ENCODE measurements at places on chromosomes 6 and 20.
A peak's percentile ranks its signal among the peaks of the same experiment; 100 is the strongest.

DNA sequence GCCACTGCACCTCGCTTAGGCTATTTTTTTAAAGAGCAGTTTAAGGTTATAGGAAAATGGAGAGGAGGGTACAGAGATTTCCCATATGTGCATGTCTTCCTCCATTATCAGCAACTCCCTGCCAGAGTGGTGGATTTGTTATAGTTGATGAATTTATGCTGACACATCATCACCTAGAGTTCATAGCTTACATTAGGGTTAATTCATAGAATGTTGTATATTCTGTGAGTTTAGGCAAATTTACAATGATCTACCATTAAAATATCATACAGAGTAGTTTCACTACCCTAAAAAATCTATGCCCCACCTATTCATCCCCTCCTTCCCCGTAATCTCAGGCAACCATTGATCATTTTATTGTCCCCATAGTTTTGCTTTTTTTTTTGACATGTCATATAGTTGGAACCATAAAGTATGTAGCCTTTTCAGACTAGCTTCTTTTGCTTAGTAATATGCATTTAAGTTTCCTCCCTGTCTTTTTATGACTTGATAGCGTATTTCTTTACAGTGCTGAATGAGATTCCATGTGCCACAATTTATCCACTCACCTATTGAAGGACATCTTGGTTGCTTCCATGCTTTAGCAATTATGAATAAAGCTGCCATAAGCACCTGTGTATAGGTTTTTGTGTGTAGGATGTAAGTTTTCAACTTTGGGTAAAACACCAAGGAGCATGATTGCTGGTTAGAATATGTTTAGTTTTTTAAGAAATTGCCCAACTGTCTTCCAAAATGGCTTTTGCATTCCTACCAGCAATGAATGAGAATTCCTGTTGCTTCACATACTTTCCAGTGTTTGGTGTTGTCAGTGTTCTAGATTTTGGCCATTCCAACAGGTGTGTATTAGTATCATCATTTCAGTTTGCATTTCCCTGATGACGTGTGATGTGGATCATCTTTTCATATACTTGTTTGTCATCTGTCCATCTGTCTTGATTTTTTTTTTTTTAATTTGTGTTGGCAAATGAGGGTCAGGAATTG lies 60.2 kb downstream of the NCOA3 start:
- no peaks in the 10 kb centered on the region for H3K36me3 ChIP-seq
- H3K27me3 ChIP-seq, result no peaks in the 10 kb centered on the region
- no peak for DNase-seq
- peak overlapping the region; percentile 6 for H3K27ac ChIP-seq
- peaks cover 35% of the 10 kb centered on the region for H3K4me1 ChIP-seq

DNA sequence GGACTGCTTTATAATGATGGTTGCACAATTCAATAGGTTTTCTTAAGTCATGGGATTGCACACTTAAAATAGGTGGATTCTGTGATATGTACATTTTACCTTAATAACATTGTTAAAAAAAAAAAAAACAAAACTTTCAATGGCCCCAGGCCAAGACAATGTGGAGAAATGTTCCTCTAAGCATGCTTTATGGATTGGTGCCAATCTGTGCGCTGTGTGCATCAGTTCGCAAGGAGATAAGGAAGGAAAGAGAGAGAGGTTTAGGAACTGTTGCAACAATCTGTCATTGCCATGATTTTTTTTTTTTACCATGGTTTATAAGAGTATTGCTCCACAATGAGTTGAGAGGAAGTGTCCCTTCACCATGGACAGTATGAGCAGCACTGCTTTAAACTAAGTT lies 399.6 kb downstream of the PTPRT start:
- no peak for DNase-seq
- H3K4me1 ChIP-seq, result no peaks in the 10 kb centered on the region
- H3K27ac ChIP-seq, result no peak overlapping the region
- H3K4me3 ChIP-seq, result no peak overlapping the region
- no peaks in the 10 kb centered on the region for H3K27me3 ChIP-seq

GRCh38 chr6:160393891-160394653 lies 45.9 kb downstream of the SLC22A3 start:
- peaks cover 4% of the 10 kb centered on the region for H3K27me3 ChIP-seq
- H3K36me3 ChIP-seq, result no peaks in the 10 kb centered on the region
- no peak overlapping the region for H3K27ac ChIP-seq
- peaks cover 2% of the 10 kb centered on the region for H3K4me1 ChIP-seq
- H3K4me3 ChIP-seq, result no peak overlapping the region

DNA sequence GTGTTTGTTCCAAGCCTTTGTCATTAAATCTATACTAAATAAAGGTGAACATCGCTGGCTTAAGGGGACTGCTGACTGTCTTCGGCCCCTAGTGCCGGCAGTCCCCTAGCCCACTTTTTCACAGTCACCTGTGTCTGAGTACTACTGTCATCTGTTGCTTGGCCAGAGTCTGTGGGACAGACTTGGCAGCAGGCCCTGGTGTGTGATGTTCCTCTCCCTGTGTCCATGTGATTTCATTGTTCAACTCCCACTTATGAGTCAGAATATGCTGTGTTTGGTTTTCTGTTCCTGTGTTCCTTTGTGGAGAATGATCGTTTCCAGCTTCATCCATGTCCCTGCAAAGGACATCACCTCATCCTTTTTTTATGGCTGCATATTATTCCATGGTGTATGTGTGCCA lies 133.4 kb downstream of the HAO1 start:
- H3K27ac ChIP-seq, result no peak overlapping the region
- no peaks in the 10 kb centered on the region for H3K27me3 ChIP-seq
- H3K36me3 ChIP-seq, result no peaks in the 10 kb centered on the region

DNA sequence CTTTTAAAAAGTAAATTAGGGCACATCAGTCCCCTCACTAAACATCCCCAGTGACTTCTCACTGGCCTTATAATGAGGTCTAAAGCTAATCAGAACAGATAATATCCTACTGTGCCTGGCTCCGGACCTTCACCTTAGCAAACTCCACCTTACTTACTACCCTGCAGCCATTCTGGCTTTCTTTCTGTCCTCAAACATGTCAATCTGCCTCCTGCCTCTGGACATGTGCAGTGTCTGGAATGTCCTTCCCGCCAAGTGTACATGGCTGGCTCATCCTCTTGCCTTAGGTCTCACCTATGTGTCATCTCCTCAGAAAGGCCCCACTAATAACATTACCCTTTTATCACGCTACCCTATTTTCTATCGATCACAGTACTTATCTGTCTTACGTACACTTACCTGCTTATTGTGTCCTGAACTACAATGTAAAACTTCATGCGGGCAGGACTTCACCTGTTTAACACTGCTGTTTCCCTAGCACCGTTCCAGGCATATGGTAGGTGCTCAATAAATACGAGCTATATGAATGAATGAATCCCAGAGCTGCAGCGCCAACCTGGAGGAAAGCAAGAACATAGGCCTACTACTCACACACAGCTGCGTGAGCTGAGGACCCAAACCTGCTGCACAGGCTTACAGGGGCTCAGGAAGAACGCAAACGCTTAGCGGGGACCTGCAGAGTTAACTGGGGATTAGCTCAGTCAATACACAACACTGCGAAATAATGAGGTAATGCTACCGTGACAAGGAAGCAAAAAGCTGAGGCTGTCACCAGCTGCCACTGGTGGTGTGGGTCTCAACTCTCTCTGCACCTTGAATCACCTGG lies 991 bp downstream of the UQCC2 start:
- peak overlapping the region; percentile 85 for H3K4me3 ChIP-seq
- peaks cover 22% of the 10 kb centered on the region for H3K4me1 ChIP-seq
- H3K27ac ChIP-seq, result peak overlapping the region; percentile 86
- no peaks in the 10 kb centered on the region for H3K27me3 ChIP-seq
- H3K36me3 ChIP-seq, result peaks cover 10% of the 10 kb centered on the region

GRCh38 chr6:43396408-43397149 lies 27.1 kb upstream of the ZNF318 start:
- DNase-seq, result no peak
- no peak overlapping the region for H3K4me3 ChIP-seq
- no peaks in the 10 kb centered on the region for H3K27me3 ChIP-seq
- peaks cover 3% of the 10 kb centered on the region for H3K4me1 ChIP-seq
- H3K36me3 ChIP-seq, result no peaks in the 10 kb centered on the region
- no peak overlapping the region for H3K27ac ChIP-seq

- no peaks in the 10 kb centered on the region for H3K36me3 ChIP-seq
- no peaks in the 10 kb centered on the region for H3K4me1 ChIP-seq
- DNase-seq, result no peak
- no peak overlapping the region for H3K4me3 ChIP-seq
Observed at GRCh38 chr6:134005800-134006199, 46.6 kb downstream of the SLC2A12 start.

GRCh38 chr20:23242556-23243180 lies 107.9 kb upstream of the NXT1 start:
- no peak overlapping the region for H3K4me3 ChIP-seq
- H3K4me1 ChIP-seq, result no peaks in the 10 kb centered on the region
- no peaks in the 10 kb centered on the region for H3K27me3 ChIP-seq
- DNase-seq, result no peak

GRCh38 chr20:4018023-4018748 lies 2.8 kb upstream of the RNF24 start:
- no peak overlapping the region for H3K27ac ChIP-seq
- H3K4me1 ChIP-seq, result peaks cover 11% of the 10 kb centered on the region
- DNase-seq, result no peak

DNA sequence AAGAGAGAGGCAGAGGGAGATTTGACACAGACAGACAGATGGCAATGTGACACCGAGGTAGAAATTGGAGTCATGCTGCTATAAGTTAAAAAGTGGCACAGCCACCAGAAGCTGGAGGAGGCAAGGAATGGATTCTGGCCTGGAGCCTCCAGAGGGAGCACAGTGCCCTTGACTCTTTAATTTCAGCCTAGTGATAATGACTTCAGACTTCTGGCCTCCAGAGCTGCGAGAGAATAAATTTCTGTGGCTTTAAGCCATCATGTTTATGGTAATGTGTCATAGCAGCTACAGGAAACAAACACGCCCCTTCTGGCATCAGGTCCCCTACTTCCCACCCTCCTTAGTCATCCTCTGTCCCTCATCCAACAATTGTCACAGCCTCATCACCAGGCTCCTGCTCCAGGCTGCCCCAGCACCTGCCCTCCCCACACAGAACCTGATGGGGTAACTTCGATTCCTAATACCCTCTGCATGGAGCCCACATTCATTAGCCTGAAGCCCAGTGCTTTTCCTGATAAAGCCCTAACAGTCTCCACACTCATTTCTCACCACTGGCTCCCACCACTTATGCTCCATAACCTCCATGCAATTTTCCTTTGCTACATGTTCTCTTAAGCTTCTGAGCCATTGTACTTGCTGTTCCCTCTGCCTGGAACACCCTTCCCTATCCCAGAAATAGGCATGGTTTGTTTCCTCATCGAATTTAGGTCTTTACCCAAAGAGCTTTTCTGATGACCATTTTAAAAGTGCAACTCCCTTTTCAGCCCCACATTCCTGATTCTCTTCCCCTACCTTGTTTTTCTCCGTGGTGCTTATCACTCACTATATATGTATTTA lies 69.7 kb upstream of the TOX2 start:
- peaks cover 11% of the 10 kb centered on the region for H3K4me1 ChIP-seq
- H3K27me3 ChIP-seq, result no peaks in the 10 kb centered on the region
- H3K36me3 ChIP-seq, result no peaks in the 10 kb centered on the region
- no peak overlapping the region for H3K4me3 ChIP-seq
- no peak for DNase-seq

- H3K4me3 ChIP-seq, result no peak overlapping the region
- H3K4me1 ChIP-seq, result no peaks in the 10 kb centered on the region
- no peak for DNase-seq
- no peaks in the 10 kb centered on the region for H3K36me3 ChIP-seq
- no peaks in the 10 kb centered on the region for H3K27me3 ChIP-seq
Observed at GRCh38 chr20:44433751-44434538, 41.7 kb upstream of the TTPAL start.

- DNase-seq, result peak; percentile 51
- no peaks in the 10 kb centered on the region for H3K4me1 ChIP-seq
- H3K36me3 ChIP-seq, result no peaks in the 10 kb centered on the region
- H3K27me3 ChIP-seq, result no peaks in the 10 kb centered on the region
- no peak overlapping the region for H3K4me3 ChIP-seq
Observed at GRCh38 chr6:2103765-2104523, 141.5 kb downstream of the GMDS start.

DNA sequence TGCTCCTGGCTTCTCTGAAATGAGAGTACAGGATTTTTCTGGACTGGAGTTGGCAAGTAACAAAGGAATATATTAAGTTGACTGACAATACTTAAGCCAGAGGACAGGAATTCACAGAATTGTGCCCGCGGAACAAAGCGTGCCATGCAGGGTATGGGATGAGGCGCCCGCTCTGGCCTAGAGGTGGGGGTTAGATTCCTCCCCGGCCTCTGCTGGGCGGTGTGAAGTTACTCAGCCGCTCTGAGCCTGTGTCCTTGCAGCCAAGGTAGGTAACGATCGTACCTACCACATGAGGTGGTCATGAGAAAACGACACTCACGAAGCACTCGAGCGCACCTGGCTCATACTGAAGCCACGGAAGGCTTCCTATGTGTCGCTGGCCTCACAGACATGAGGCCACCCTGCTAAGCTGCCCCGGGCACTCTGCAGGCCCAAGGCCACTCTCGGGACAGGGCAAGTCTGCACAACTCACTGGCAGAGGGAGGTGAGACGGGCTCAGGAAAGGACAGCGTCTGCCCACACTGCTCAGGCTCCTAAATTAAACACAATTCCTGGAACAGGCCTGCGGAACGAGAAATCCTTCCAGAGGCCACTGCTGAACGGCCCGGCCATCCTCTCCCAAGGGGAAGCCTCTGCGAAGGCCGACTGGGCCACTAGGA lies 70.8 kb downstream of the PSMG4 start:
- peaks cover 5% of the 10 kb centered on the region for H3K27me3 ChIP-seq
- H3K36me3 ChIP-seq, result no peaks in the 10 kb centered on the region
- no peaks in the 10 kb centered on the region for H3K4me1 ChIP-seq
- H3K27ac ChIP-seq, result no peak overlapping the region

- peaks cover 43% of the 10 kb centered on the region for H3K36me3 ChIP-seq
- H3K27me3 ChIP-seq, result no peaks in the 10 kb centered on the region
- H3K27ac ChIP-seq, result no peak overlapping the region
Observed at GRCh38 chr6:111579816-111580215, 25.9 kb downstream of the TRAF3IP2 start.

DNA sequence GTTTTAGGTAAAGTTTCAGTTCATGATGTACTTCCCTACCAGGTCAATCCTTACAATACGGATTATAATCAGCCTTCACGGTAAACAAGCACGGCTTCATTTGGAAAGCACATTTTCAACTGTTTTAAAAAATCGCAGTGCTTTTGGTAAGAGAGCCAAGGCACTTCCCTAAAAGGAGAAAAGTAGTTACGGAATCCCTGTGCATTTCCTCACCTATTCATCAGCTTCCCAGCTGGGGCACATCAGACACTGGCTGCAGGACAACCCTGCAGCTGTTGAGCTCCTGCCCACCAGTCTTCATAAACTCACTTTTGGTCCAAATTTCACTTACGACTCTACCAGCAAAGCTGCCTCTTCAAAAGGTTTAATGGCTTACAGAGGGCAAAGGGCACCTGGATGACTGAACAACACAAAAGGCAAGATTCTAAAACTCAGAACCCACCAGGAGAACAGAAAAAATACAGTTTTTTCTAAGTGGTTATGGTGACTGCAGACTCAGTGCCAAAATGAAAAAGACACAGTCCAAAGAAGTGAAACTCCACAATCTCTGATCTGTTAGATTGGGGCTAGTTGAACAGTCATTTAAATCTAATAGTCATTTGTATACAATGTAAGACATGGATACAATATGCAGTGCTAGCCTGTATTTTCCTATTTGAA lies 7.5 kb downstream of the SNX5 start:
- no peak for DNase-seq
- peaks cover 9% of the 10 kb centered on the region for H3K36me3 ChIP-seq
- H3K27me3 ChIP-seq, result no peaks in the 10 kb centered on the region

GRCh38 chr6:7593229-7593628 lies 3.2 kb downstream of the SNRNP48 start:
- peak overlapping the region; percentile 17 for H3K4me3 ChIP-seq
- DNase-seq, result no peak
- no peak overlapping the region for H3K27ac ChIP-seq

Data from CD4-positive, CD25-positive, alpha-beta regulatory T cell (primary cell).